Mammary microvascular endothelial cell (primary cell): ENCODE measurements at places on chromosomes 5 and 9. TPM values are rescaled to one million over a fixed set of nuclear protein-coding genes. Genes with fewer than 3 reads are reported as not detected.

The PALM2AKAP2 gene
- total RNA-seq = 0.05 and 0.07 TPM in 2 replicates

The NSD1 gene
- total RNA-seq = 25.9 and 28.7 TPM in 2 replicates

The ARSI gene
- 0.33 and 0.49 TPM in 2 replicates for total RNA-seq

The DTWD2 gene
- 1.9 and 3.0 TPM in 2 replicates for total RNA-seq

The FUT7 gene
- total RNA-seq = not detected in 2 replicates

The TMC1 gene
- total RNA-seq = 0.13 TPM in 1 of 2 replicates, not detected in the other

The ARL14EPL gene
- total RNA-seq = 0.07 and 0.15 TPM in 2 replicates

The SCGB3A2 gene
- not detected in 2 replicates for total RNA-seq

The CHD1 gene
- 21.4 and 28.2 TPM in 2 replicates for total RNA-seq

The SVEP1 gene
- under 0.01 TPM in 1 of 2 replicates, not detected in the other for total RNA-seq

The NIPAL4 gene
- total RNA-seq = not detected in 2 replicates

The PLAC8L1 gene
- not detected in 2 replicates for total RNA-seq

The GRXCR2 gene
- total RNA-seq = not detected in 2 replicates

The WNT8A gene
- not detected in 2 replicates for total RNA-seq
